CD4-positive, alpha-beta T cell treated with Interleukin-17A for 1 hour (primary cell): ENCODE measurements at places on chromosomes 5 and 9.

DNA sequence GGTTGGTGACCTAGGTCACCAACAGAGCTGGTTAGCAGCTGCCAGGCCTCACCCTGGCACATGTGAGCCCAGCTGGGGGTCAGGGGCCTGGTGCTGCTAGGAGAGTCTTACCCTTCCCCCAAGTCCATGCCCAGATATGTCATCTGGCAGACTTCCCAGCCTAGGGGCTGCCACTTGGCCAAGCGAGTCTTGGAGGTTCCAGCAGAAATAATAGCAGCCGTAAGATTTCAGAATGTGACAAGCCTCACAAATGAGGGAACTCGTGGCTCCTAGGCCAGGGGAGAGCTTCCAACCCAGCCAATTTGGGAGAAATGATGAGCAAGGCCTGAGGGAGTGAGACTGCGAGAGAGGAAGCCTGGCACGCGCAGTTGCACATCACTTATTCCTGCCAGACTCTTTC lies 11.1 kb downstream of the URM1 start:
- no peak for DNase-seq

- DNase-seq = no peak
Observed at GRCh38 chr9:107898761-107899160, 409.2 kb upstream of the KLF4 start.

- no peak for DNase-seq
Observed at GRCh38 chr9:115997923-115998322, 155.7 kb upstream of the PAPPA start.

DNA sequence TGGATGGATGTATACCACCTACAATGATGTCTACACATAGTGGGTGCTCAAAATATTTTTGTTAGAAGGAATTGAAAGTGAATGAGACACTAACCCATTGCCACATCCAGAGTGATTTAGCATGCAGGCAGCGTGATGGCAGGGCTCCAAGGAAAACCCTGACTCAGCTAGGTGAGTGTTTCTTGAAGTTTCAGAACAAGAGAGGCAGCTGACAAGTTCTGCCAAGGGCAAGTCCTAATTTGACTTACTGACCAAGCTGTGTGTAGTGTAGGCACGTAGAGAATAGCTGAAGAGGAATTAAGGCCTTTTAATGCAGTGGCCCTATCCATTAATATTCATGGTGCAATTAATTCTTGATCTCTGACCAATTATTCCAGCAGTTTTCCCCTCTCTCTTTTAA lies 107.8 kb upstream of the ATP10B start:
- no peak for DNase-seq

DNA sequence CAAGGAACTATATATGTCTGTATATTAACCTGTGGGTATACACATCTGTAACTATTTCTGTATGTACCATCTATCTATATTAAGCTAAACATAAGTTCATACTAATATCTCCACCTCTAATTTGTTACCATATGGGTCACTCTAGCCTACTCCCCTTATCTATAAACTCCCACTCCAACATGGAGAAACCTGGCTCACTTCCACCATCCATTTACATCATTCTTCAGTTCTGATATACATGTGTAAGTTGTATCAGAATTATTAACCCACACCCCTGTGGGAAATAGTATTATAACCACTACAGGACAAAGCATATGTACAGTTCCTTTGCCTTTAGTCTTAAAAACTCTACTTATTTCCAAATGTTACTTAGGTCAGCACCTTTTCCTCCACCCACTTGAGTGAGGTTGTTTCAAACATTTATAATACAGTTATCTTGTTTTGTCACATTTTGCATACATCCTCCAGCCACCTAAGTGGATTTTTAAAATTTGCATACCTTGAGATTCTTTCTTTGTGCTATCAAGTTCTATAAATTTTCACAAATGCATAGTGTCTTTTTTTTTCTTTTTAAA lies 10.6 kb downstream of the NDFIP1 start:
- no peak for DNase-seq
